ENCODE measurements at places on chromosomes 3 and 15. TPM values are rescaled to one million over a fixed set of nuclear protein-coding genes. Genes with fewer than 3 reads are reported as not detected.

- DNase-seq: no peak
These were observed 91.4 kb upstream of the TJP1 start for GRCh38 chr15:29913528-29914135.

- DNase-seq: no peak
These were observed 359.3 kb upstream of the ICE2 start for GRCh38 chr15:60838206-60838605.

GRCh38 chr15:69035205-69035917 lies 20.9 kb downstream of the NOX5 start:
- no peak for DNase-seq

DNA sequence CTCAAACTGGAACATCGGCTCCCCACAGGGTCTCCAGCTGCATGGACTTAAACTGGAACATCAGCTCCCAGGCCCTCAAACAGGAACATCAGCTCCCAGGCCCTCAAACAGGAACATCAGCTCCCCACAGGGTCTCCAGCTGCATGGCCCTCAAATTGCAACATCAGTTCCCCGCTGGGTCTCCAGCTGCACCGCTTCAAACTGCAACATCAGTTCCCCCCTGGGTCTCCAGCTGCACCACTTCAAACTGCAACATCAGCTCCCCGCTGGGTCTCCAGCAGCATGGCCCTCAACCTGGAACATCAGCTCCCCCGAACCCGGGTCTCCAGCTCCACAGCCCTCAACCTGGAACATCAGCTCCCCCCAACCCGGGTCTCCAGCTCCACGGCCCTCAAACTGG lies 82.0 kb downstream of the TFRC start:
- no peak for DNase-seq

DNA sequence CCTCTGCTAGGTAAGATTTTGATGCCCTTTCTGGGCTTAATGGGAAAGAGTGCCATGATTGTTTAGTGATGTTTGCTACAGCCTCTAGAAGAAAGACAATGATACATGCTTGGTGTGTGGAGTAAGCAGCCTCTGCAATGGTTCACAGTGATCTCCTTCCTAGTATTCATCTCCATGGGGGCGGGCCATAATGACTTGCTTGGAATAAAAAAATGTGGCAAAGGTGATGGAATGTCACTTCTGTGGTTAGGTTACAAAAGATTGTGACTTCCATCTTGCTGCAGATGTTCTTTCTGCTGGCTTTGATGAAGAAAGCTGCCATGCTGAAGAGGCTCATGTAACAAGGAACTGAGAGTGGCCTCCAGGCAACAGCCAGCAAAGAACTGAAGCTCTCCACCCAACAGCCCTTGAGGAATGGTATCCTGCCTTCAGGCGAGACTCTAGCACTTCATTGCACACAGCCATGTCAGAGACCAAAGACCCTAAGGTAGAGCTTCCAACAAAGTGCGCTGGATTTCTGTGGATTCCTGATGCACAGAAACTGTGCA lies 139.1 kb upstream of the LRIG1 start:
- DNase-seq: no peak

Gene C3orf49
- not detected for total RNA-seq

Gene RPL32
- 2,324 TPM for total RNA-seq

Gene PLAAT1
- total RNA-seq: not detected

Gene SCN5A
- total RNA-seq: not detected

Gene UTS2B
- 0.65 TPM for total RNA-seq

Gene CORO2B
- total RNA-seq: 10.5 TPM
